ENCODE measurements at places on chromosomes 4 and X.

DNA sequence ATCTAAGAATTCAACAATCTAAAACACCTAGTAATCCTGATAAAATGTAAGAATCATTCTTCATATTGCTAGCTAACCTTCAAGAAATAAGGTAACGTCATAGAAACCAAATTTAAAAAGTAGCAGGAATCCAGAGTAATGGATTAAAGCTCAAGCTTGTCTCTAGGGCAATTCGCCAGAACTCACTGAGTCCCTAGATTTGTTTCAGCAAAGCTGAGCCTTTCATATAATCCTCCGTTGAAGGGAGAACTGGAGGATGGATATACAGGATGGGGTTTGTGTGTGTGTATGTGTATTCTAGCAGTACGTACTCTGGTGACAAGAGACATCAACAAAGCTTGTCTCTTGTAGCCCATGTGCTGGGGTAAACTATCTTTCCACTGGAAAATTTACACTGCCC is 2173.5 kb upstream of the AGA start:
- DNase-seq: no peak

DNA sequence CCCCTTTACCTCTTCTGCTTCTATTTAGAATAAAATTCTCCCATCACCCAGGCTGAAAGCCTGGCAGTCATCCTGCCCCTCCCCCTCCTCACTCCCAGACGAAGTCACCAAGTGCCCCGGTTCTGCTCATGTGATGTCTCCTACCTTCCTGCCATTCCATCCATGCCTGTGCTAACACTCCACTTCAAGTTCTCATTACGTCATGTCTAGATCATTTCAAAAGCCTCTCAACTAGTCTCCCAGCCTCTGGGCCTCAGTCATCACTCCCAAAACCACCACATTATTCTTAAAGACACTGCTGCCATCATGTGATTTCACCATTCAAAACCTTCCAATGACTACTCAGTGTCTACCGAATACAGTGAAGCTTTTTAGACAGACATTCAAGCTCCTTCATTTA is 17.2 kb upstream of the HOPX start:
- DNase-seq: no peak

GRCh38 chr4:119313237-119313636 is 8.7 kb downstream of the FABP2 start:
- no peak for DNase-seq

- DNase-seq: no peak
Observed at GRCh38 chrX:110036162-110037033, 33.5 kb downstream of the TMEM164 start.

GRCh38 chr4:77036206-77036605 is 39.6 kb downstream of the CCNI start:
- peak; percentile 89 for DNase-seq

DNA sequence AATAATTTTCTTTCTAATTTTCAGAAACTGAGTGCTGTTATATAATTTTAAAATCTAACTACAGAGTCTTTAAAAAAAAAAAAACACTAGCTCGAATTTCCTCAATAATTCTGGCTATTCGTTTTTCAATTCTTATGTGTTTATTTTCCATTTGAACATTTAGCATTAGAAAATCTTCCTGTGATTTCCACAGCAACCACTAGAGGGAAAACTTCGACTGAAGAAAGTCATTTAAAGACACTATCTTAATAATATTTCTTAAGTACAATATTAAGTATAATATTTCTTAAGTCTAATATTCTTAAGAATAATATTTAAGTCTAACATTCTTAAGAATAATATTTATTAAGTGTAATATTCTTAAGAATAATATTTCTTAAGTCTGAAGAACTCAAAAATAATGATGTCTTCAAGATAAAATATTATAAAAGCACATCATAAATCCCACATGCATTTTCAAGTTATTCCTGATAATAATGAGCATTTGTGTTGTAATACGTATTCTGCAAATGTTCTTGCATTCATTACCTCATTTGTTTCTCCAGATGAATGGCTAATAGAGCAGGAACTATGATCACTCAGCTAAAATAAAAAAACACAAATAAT is 118.4 kb upstream of the WDR17 start:
- DNase-seq: peak; percentile 11

DNA sequence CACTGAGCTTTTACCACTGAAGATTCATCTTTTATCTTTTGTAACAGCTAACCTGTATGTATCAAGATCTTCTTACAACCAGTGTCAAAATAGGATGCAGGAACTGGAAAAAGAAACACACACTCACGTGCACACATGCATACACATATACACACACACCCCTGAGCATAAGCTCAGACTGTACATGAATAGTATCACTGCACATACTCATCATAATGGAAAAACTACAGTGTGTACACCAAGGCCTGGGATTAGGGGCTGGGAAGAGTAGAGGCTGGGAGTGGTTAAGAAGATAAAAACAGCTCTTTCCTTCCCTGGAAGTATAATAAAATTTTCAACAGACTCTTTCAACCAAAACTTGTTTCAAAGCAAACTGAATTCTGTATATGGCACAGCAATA is 73.4 kb downstream of the RELL1 start:
- no peak for DNase-seq

- no peak for DNase-seq
Observed at GRCh38 chrX:63784346-63784901, 590 bp downstream of the ARHGEF9 start.

- DNase-seq: no peak
Observed at GRCh38 chr4:159577241-159577640, 474.4 kb downstream of the RAPGEF2 start.

GRCh38 chr4:1684506-1685234 is 557 bp upstream of the FAM53A start:
- no peak for DNase-seq

DNA sequence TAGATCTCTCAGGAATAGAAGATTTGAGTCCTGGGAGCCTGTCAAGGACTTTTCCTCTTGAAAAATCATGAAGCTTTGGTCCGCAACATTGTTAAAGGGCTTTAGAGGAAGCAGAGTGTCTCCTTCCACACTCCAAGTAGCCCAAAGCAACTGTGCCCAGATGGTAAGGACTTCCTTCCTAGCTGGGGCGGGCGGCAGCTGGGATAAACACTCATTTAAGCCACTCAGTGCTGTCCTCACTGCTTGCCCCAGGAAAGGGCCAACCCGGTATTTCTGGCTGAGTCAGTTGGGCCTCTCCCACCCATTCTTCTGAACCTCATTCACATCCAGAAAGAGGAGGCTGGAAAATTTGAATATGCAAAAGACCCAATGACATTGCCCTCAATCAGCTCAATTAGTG is 144.3 kb downstream of the CHIC2 start:
- no peak for DNase-seq

- DNase-seq: no peak
Observed at GRCh38 chrX:36422368-36422767, 502.8 kb downstream of the CFAP47 start.

DNA sequence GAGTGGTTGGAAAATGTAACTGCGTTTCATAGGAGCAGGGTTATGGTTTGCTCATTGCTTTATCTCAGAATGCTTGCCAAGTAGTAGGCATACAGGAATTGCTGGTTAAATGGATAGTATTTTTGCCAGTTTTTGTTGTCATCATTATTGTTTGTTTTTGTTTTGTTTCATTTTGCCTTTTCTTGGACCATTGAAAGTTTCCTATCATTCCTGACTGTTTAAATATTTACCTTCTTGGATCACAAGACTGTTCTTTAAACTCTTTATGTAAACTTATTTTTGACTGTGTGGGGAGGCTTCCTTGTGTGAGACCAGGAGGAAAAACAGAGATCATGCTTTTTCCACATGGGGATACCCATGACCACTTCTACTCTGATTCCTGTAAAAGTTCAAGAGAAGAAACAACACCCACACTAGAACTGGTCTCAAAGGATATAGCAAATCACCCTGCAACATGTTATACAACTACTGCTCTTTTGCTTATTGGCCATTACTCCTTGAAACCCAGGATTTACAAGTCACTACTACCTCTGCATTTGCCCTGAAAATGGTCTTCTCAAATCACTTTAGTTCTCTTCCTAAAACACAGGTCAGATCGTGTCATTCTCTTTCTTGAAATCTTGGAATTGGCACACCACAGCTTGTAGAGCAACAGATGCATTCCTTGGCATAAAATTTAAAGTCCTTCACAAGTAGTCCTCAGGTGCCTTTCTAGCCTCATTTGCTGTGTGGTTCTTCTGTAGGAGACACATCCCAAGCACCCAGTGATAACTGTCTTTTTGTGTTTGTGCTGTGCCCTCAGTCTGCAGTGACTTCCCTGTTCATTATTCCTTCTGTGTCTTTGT is 51.3 kb downstream of the FNIP2 start:
- DNase-seq: no peak

GRCh38 chr4:142861351-142861750 is 15.2 kb upstream of the INPP4B start:
- DNase-seq: no peak

DNA sequence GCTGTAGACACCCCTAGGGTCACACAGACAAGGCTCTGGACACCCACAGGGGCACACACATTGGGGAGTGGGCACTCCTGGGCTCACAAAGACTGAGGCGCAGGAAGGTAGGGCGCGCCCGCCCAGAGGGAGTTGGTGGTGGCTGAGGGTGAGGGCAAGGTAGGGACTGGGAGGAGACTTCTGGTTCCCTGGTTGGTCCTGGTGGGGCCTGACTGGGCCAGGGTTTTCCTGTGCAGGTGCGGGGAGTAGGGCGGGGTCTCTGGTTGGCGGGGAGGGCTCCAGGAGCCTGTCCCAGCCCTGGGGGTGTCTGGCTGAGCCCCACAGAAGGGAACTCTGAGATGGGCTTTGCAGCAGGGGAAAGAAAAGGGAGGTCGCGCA is 6.7 kb upstream of the WAS start:
- DNase-seq: no peak

DNA sequence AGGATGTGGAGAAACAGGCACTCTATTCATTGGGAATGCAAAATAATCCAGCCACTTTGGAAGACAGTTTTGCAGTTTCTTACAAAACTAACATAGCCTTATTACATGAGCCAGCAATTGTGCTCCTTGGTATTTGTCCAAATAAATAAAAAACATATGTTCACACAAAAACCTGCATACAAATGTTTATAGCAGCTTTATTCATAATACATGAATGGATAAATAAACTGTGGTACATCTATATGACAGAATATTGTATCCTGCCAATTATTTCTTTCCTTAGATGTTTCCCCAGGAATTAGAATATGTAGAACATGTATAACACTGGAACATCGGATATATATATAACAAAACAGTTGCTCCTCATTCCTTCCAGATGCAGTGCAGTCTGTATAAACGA is 57.7 kb upstream of the VEGFC start:
- no peak for DNase-seq

DNA sequence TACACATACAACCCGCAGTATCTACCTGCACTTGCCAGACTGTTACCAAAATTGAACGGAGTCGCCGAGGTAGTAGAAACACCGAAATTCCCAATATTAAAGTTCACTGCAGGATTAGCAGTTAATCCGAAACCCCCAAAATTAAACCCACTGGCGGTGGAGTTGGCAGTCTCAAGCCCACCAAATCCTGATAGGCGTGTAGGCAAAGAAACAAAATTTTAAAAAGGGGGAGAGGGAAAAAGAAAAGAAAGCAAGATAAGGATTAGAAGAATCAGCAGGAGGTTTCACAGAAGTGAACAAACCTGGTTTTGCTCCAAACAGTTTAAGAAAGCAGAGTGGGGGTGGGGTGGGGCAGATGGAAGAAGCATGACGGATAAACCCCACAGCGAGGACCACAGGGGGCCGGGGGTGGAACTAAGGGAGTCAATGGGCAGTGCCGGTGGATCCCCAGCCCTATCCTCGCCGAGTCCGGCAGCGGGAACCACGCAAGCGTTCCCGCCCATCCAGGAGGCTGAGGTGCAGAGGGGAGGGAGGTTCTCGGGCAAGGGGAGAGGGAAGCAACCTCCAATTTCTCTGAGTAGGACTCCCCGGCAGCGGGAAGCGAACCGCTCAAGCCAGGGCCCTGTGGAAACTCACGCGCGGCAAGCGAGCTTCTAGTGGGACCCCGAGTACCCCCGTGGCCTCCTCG is 599 bp downstream of the NUP54 start:
- peak; percentile 45 for DNase-seq

DNA sequence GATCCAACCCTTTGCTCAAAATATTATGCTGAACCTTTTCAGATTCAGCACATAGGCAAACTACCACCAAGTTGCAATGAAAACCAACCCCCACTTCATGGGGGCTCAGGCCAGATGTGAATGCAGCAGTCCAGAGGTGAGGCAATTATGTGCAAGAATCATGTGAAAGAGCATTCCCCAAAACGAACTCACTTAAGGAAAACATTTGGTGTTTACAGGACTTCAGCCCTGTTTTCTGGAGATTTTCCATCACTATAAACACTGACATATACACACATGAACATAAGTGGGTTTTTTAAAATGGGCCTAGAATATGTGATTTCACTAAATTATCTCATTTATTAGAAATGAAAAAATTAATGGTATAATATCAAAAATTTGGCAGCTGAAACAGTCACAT is 31.5 kb downstream of the BMP3 start:
- DNase-seq: no peak

DNA sequence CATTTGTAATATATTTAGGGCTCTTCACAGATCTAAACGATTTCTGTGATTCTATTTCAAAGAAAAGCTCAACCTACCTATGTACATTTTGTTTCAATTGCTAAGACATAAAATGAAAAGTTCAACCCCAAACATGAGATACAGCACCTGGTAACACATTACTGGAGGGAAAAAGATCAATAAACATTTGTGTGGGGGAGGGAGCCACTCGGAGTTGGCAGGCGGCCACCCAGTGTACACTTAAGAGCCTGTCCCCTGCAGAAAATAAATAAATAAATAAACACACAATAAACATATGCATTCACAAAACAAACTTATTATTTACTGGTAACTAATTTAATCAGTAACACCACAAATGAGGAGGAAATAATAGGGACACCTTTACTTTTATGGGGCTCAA is 19.3 kb downstream of the PRSS48 start:
- DNase-seq: no peak

- peak; percentile 32 for DNase-seq
Observed at GRCh38 chrX:41273638-41274037, 60.3 kb upstream of the DDX3X start.

- DNase-seq: peak; percentile 12
Observed at GRCh38 chrX:81120936-81121371, 80.8 kb downstream of the HMGN5 start.

GRCh38 chrX:63466690-63467089 is 115.6 kb upstream of the SPIN4 start:
- no peak for DNase-seq

DNA sequence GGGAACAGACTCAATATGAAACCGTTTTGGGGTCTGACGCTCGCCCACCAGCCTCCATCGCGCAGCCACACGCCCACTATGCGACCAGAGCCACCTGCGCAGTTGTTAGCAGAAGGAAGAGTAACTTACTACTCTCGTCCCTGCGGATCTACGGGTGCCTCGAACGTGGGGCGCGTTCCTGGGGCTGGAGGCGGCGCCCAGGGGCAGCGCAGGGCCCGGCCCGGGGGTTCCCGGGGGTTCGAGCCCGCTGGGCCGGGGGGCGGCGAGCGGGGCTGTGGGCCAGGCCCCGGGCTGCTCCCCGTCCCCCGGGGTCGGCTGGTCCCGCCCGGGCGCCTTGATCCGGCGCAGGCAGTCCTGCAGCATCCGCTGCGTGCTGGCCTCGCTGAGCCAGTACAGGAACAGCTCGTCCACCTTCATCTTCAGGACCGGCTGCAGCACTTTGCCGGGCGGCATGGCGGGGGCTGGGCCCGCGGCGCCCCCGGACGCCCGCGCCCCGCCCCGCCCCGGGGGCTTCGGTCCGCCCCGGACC is 404 bp downstream of the PPP2R3B start:
- DNase-seq: no peak

- DNase-seq: no peak
Observed at GRCh38 chr4:110442309-110442708, 33.6 kb upstream of the ENPEP start.

GRCh38 chr4:99091216-99091575 is 2.6 kb upstream of the ADH5 start:
- no peak for DNase-seq

GRCh38 chr4:80014531-80014930 is 58.5 kb downstream of the ANTXR2 start:
- DNase-seq: no peak
